ELR (cell line): ENCODE measurements at places on chromosomes 7 and 10.

GRCh38 chr7:150944066-150945042 is 33.8 kb downstream of the KCNH2 start:
- no peak for DNase-seq

DNA sequence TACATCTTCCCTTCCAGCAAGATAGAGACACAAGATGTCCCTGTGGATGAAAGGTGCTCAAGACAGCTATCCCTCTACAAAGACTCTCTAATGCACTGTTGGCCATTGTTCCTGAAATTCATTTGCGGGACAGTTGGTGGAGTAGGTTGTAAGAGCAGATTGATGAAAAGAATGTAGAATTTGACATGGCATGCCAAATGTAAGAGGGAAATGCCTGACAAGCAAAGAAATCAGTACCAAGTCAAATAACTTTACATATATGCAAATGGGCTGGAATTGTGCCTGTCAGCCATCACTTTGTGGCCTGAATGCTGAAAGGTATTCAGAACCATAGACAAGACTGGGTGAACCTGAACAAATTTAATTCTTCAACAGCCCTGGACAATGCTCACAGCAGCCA is 120.3 kb upstream of the FAM204A start:
- no peak for DNase-seq

DNA sequence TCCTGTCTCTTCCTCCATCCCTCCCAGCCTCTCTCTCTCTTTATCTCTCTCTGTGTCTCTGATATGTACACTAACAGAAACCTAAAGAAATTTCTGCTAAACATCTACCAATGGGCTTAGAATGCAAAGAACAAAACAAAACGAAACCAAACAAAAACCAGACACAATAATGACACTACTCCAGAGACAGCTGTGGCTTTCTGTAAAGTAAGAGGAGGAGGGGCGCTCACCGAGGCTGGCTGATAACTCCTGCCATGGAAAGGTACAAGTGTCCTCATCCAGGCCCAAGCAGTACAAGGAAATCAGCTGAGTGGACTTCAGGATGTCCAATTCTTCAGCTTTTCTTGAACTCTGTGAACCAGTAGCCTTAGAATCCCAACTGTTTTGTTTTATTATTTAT is 70.4 kb upstream of the FZD8 start:
- DNase-seq = no peak

- DNase-seq = peak; percentile 80
Observed at GRCh38 chr7:39616138-39616537, 7.2 kb upstream of the RALA start.

GRCh38 chr7:79055722-79056415 is 397.6 kb downstream of the MAGI2 start:
- no peak for DNase-seq

DNA sequence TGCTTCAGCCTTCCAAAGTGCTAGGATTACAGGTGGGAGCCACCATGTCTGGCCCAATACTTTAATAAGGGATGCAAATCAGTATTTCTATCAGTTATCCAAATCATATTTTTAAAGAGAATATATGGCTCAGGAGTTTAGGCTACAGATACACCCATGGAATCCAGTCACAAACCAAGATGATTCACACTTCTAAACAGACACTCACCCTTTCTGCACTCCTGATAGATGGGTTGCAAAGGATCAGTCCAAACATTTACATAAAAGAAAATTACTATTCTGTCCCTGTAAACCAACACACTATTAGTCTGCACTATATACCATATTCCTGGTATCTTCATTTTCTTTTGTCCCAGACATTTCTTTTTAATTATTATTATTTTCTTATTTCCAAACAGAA is 2.2 kb downstream of the MORN4 start:
- peak; percentile 53 for DNase-seq

GRCh38 chr10:283916-284356 is 148.7 kb downstream of the ZMYND11 start:
- DNase-seq = no peak
